ENCODE measurements at places on chromosomes 16 and 17.

DNA sequence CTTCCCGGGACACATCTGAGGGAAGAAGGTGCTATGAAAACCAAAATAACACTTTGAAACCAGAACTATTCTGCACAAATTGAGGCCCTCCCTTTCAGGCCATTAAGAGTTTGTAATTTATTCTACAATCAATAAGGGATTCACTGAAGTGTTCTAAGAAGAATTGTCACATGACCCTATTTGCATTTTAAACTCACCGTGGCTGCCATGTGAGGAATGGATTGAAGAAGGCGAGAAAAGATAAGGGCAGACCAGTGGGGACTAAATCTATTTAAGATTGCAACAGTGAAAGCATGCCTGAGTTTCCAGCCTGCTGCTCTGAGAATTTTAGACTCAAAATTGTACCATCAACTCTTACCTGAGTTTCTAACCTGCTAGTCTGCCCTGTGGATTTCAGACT, 408.8 kb upstream of the SALL1 start:
- DNase-seq, result no peak

DNA sequence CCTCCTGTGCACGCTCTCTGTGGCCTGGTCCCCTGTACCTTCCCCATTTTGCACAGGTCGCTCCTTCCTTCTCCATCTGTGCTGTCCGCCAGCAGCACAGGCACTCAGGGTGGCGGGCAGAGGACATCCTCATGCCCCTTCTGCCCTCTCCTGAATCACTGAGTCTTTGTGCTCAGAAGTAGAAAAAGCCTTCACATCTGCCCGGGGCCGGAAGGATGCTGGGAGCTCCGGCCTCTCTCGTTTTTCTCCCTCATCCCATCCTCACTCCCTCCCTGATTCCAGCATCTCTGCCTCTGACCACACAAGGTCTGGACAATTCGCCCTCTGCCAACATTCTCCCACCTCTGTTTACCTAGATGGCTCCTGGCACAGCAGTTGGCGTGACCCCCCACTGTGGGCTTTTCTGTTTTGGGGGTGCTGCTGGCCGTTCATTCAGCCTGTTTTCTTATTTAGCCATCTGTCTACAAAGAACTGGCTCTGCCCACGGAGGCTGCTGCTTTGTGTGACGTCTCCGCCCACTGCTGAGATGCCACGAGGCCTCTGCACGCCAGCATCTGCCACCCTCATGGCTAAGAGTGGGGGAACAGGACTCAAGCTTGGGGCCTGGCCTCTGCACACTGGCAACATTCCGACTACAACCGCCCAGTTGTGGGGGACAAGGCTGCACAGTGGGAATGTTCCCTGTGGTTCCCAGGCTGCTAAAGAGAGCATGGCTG, 36.7 kb downstream of the SEC14L5 start:
- DNase-seq, result no peak

GRCh38 chr17:55870044-55870443, 119.2 kb downstream of the PCTP start:
- DNase-seq, result no peak

DNA sequence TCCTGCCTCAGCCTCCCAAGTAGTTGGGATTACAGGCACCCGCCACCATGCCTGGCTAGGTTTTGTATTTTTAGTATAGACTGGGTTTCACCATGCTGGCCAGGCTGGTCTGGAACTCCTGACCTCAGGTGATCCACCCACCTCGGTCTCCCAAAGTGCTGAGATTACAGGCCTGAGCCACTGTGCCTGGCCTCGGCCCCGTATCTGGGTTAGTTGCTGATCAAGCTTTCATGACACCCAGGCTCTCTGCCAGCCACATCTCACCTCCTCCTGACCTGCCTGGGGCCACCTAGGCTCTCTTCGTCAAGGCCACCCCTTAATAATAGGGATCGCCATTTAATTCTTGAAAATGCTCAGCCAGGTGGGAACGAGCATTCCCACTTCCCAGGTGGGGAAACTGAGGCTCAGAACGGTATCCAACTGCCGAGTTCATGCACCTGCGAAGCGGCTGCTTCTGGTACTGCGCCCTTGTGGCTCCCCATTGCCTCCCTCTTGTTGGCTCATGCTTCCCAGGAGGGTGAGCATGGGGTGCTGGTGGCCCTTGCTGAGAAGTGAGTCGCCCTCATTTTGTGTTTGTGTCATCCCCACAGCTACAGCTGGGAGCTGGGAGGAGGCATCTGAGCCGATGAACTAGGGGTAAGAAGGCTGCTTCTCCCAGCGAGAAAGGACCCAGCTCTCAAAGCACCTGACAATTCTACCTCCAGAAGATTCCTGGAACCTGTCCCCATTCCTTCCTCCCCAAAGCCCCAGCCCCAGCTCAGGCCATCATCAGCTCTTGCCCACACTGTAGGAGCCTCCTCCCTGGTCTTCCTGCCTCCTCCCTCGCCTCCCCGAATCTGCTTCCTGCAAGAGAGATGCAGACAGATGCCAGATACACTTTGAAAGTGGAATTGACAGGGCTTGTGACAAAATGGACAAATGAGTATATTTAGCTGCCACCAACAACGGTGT, 17.3 kb upstream of the SNN start:
- no peak for DNase-seq

DNA sequence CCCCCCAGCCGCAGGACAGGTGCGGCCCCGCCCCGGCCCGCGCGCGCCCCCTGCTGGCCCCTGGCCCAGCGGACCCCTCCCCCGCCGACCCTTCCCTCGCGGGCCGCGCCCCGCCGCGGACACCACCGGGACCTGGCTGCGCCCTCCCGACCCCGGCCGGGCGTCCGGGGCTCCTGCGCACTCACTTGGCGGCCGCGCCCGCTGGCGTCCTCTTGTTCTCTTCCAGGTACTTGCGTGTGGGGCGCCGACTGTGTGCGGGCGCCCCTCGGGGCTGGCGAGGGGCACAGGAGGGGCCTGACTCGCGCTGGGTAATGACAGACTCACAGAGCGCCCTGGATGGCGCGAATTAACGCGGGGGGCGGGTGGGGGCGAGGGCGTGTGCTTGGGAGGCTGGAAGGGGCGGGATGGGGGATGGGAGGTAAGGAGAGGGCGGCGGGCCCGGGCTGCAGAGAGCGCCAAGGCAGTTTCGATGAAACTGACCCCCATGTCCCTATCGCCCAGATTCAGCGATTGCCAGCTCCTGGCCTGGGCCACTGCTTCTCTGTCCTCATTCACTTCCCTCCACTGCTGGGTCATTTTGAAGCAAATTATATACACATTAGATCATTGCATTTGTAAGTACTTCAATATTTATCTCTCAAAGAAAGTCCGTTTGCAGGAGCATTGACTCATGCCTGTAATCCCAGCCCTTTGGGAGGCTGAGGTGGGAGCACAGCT, 445 bp upstream of the DBNDD1 start:
- no peak for DNase-seq

GRCh38 chr17:63529711-63530556, 6.8 kb downstream of the KCNH6 start:
- DNase-seq, result no peak

DNA sequence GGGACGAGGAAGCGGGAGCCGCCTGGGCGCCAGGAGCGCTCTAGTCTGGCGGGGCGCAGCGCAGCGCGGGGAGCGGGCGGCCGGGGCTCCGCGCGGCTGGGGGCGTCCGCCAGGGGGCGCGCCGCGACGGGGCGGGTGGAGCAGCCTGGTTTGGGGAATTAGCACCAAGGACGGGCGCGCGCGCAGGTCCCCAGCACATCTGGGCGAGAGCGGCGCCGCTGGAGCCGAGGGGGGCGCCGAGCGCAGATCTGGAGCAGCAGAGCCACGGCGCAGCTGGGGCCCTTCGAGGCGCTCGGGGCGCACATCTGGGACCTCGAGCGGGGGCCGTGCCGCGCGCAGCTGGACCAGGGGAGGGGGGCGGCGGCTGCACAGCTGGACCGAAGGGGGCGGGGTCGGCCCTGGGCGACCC, at the start of gene NXPH3:
Gene NXPH3 (plus strand): TSS at position 193 of the 409 bp plus-strand sequence. CDS start 349 bp downstream, outside the sequence.
- peak; percentile 51 for DNase-seq

DNA sequence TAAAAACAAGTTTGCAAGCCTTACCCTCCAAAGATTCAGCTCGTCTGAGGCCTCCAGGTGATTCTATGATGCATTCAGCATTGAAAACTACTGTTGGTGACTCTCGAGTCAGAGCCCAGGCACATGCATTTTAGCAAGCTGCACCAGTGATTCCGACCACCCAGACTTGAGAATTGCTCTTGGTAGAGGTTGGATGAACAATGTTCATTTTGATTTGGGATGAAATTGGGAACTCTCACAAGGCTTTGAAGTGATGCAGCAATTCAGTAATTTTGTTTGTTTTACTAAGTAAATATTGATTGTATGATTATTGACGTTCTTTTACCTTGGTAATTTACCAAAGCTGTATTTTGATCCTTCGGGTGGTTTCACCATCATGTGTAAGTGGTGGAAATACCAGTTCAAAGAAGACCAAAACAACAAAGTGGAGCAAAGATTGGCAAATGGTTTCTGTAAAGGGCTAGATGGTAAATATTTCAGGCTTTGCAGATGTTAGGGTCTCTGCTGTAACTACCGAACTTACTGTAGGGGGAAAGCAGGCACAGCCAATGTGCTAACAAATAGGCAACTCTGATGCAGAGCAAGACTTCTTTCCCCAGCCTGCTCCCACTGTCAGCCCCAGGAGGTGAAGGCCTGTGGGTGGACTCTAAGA, 11.8 kb downstream of the ALDH3A2 start:
- no peak for DNase-seq

DNA sequence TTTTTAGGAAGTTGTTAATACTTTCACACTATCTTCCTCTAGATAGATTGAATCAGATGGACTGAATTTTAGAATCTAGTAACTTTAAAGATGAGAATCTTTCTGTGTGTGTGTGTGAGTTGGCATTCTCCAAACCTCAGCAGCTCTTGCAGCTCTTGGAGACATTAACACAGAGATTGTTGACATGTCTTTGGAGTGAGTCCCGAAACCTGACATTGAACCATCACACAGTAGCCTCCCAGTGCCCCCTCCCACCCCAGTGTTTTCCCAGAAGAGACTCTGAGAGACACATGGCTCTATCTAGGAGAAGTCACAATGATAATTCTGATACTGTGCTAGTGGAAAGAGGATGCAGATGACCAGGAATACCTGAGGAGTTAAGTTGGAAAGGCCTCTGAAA, 103.9 kb downstream of the CNTNAP4 start:
- DNase-seq, result no peak

DNA sequence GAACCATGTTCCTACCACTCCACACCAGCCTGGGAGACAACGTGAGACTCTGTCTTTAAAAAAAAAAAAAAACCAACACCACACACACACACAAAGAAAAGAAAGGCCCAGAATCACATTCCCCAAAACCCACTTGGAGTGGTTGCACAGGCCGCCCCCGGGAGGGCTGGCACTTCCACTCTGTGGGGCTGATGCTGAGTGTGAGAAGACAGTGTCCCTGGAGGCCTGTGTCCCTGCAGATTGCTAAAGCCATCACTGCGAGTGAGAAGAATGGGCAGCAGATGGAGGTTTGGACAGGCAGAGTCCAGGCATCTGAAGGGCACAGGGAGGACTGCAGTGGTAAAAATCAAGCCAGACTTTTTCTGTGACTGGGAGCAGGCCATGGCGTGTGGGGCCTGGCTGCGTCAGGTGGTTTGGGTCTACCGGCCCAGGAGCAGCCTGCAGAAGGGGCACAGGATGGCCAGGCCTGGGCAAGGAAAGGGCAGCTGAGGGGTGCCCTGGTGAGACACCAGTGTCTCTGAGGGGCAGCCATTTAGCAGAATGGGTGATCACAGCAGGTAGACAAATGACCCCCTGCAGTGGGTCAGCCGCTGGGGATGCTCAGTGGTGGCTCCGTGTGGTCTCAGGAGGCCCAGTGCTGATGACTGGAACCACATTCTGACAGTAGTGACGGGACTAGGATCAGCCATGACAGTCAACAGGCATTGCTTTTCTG, 13.1 kb downstream of the CTRB2 start:
- no peak for DNase-seq

DNA sequence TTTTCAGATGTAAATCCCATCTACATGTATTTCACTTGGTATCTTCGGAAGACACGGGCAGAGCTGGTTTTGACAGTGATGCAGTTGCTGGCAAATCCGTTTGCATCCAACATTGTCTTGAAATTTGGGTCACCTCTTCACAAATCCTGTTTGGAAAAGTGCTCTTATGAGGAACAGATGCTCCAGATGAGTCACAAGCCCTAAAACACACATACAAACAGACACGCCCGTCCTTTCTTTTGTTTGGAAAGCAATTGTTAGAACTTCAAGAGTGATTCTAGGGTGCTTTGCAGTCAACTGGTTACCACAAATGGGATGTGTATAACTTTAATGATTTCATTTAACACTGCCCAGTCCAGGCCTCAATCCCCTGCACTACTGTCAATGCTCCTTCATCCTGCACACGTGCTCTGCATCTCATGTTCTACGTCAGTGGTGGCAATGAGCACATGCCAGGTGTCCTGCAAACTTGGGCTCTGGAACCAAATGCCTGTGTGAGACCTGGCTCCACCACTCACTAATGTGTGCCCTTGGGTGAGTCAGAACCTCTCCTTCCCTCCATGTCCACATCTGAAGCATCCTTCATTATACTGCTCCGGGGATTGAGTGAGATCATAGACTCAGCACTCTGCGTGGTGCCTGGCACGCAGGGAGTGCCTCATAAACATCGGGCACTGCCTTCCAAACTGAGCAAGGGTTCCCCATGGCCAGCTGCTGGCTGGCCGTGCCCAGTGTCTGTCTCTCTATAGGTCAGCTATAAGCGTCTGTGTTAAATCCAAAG, 19.3 kb upstream of the FOXF1 start:
- DNase-seq, result no peak

DNA sequence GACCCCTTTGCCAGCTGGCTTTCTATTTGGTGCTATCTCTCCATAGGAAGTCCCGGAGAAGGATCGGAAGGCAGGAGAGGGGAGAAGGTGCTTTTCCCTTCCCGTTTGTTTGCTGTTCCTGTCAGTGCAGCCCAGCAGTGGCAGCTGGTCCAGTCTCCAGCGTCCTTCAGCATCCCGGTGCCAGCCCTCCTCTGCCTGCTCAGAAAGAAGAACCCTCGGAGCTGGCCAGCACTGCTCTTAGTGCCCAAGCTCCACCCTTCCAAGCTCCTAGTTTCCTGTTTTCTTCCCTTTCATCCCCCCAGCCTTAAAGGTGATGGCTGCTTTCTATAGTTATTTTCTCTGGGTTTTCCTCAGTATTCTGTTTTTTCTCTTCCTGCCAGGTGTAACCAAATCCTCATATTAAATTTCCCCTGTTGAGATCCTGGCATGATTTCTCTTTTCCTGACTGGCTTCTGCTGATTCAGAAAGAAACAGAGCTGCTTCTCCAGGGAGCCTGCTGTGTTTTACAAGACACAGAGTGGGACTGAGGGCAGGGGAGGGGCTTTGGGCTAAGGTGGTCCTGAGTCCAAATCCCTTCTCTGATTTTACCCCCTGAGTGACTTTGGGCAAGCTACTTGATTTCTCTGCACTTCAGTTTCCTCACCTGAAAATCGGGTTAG, 186.8 kb downstream of the COPRS start:
- no peak for DNase-seq

DNA sequence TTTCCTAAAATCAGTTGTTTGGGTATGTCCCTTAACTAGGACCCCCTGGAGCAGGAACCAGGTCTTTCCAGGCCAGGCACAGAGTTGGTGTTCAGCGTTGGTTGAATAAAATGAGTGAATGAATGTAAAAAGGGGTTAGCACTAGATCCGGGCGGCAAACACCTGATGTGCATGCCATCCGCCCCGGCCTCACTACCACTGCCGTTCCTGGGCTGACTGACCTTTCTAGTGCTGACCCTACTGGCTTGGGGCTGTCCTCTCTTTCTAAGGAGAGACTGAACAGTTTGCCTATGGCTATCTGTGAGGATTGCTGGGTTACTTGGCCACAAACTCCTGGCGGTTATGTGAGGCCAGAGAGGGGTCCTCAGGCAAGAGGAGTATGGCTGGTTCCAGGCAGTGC, 10.1 kb upstream of the PHF12 start:
- no peak for DNase-seq
